Right kidney (tissue), 9 donors: ENCODE measurements at places on chromosomes 11 and 22.

- DNase-seq = no peak
Observed at GRCh38 chr22:27124351-27124966, 467.1 kb downstream of the MIAT start.

- peak; percentile 61 for DNase-seq
Observed at GRCh38 chr22:38397189-38398085, 57.6 kb downstream of the KCNJ4 start.

- DNase-seq = no peak
Observed at GRCh38 chr11:67040147-67040546, 16.5 kb upstream of the RHOD start.

GRCh38 chr22:44202261-44202789 lies 21.6 kb downstream of the PARVG start:
- DNase-seq = no peak

- DNase-seq = no peak
Observed at GRCh38 chr11:18310800-18311340, 11.1 kb downstream of the HPS5 start.

GRCh38 chr11:119671561-119672015 lies 57.4 kb downstream of the NECTIN1 start:
- DNase-seq = no peak
